ENCODE measurements at places on chromosomes 5 and 9.

DNA sequence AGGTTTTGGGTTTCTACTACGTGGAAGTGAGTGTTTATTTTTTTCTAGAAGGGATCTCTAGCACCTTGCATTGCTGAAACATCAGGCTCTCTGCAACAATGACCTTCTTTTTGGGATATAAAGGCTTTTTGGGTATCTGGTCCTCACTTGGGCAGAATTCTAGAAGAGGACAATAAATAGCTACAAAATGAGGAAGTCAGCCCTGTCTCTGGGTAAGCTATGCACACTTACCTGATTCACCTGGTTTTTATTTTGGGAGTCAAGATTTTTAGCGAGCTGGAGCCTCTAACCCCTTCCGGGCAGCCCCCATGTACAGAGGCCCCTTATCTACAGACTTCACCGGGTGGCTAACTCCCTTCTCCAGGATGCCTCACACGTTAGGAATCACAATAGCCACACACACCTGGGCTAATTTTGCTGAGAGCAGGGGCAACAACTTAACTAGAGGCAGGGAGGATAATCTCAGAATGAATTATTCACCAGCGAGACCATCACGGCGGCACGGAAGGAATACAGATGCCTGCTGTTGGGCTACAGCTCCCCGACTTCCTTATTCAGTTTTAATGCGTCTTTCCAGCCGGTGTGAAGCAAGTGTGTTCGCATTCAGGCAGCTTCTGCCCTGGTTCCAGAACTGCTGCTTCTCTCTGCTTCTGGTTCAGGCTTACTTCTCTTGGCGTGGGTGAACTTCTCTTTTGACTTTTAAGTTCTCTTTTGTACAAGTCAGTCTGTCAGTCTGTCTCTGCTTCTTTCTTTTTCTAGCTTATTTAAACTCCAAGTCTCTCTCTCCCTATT lies 341.0 kb upstream of the PANK3 start:
- no peak for DNase-seq

GRCh38 chr5:1256776-1257175 lies 31.6 kb downstream of the SLC6A18 start:
- no peak for DNase-seq

DNA sequence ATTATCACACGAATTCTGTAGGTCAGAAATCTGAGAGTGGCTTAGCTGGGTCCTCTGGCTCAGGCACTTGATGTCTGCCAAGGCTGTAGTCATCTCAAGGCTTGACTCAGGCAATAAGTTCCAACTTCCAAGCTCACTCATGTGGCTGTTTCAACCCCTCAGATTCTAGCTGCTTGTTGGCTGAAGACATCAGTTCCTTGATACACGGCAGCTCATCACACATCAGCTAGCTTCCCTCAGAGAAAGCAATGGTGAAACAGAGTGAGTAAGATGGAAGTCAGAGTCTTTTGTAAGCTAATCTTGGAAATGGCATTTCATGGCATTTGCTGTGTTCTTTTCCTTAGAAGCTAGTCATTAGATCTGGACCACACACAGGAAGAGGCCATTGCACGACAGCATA lies 204.2 kb upstream of the PTGER4 start:
- DNase-seq = no peak

GRCh38 chr9:134171316-134172197 lies 7.2 kb upstream of the RNU6ATAC start:
- no peak for DNase-seq
